ENCODE measurements at places on chromosomes 13 and 19. TPM values are rescaled to one million over a fixed set of nuclear protein-coding genes. Genes with fewer than 3 reads are reported as not detected.

The KLK3 gene
- not detected for total RNA-seq

GRCh38 chr13:109790086-109790485, 3.7 kb upstream of the IRS2 start:
- no peak for DNase-seq

The ZNF490 gene
- total RNA-seq, result 12.1 TPM

DNA sequence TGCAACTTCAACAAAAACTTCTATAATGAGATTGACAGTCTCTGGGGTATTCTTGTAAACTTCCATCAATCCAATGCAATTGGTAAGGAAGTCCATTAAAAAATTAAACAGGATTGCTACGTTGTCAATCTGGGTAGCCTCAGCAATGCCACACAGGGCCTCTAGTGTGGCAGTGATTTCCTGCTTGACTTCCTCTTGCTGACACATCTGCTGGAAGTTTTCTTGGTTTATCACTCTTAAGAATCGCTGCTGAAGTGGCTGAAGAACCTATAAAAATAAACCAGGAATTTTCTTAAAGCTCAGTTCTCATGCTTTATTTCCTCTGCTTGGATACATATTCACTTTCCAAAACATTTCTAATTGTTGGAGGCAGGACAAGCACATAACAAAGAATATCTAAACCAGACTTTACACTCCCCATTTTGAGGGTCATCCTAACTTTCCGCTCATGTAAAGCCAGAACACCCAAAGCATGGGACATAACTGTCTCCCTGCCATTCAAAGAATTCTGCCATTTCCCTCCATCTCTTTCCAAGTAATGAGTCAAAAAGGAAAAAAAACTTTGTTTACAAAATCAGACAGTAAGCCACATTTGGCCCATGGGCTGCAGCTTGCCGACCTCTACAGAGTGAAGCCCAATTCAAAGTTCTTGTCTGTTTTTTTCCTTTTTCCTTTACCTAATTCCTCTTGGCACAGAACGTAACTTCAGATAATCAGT, 23.2 kb upstream of the EEF1AKMT1 start:
- DNase-seq, result no peak

DNA sequence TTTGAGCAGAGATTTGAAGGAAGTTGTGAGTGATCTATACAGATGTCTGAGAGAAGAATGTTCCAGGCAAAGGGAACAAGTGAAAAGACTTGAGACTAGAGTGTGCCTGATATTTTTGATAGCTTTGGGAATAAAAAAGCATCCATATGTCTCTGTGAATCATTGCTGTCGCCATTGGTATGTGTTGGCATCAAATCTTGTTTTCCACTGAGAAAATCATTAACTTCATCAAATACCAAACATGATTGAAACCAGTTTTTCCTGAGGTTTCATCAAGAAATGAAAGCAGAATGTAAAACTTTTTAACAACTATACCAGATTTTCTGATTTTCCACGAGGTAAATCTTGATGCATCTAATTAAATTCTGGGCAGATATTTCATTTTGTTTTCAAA, 862.6 kb downstream of the DIAPH3 start:
- no peak for DNase-seq

The PET100 gene
- 66.7 TPM for total RNA-seq

The CSNK1G2 gene
- total RNA-seq, result 57.2 TPM

GRCh38 chr13:64477146-64477545, 2753.0 kb downstream of the PCDH9 start:
- DNase-seq, result no peak

The CLEC17A gene
- total RNA-seq, result 0.26 TPM

DNA sequence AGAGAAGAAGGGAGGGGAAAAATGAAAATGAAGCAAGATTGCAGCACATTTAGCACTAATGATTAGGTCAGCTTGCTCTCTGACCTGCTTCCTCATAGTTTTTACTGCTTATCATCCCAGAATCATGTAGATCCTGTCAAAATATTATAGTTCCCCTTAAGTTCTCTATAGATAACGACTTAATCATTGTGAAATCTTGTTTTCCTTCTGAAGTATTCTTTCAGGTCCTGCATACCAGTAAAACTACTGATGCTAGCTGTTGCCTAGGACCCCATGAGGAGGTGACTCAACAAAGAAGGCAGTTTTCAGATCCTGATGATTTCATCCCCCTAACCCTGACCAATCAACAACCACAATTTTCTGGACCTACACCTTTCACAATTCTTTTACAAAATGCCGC, 1131.7 kb downstream of the SLITRK5 start:
- no peak for DNase-seq

DNA sequence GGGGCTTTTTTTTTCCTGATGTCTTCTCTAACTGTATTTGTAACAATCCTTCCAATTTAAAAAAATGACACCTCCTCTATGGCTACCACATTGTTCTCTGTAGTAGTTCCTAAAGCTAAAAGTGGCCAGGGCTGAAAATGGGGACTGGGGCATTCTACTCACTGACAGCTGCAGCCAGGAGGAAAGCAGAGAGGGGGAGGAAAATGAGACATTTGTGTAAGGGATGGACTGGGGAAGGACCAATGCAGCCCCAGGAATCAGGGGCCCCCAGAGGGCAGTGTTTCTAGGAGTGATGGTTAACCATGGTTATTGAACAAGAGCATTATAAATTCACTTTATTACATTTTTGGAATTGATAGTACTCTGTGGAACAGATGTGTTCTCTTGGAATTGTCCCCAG, 34.3 kb upstream of the C1QTNF9 start:
- DNase-seq, result no peak

The TMC4 gene
- 155 TPM for total RNA-seq

The CEACAM20 gene
- not detected for total RNA-seq

DNA sequence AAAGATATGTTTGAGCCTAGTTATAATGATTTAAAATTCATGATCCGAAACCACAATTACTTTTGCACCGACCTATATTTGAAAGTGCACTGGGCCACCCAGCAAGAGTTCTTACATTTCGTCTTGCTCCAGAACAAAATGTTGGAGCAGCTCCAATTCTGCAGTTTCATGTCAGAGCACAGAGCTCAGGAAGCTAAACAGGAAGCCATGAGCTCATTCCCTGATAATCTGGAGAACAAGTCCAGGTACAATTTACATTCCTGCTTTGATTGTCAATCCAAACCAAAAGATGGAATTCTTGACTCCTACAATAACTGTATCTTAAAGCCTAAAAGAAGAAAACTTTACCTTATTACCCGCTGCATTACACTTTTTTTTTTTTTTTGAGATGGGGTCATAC, 131.8 kb downstream of the KCTD12 start:
- no peak for DNase-seq

DNA sequence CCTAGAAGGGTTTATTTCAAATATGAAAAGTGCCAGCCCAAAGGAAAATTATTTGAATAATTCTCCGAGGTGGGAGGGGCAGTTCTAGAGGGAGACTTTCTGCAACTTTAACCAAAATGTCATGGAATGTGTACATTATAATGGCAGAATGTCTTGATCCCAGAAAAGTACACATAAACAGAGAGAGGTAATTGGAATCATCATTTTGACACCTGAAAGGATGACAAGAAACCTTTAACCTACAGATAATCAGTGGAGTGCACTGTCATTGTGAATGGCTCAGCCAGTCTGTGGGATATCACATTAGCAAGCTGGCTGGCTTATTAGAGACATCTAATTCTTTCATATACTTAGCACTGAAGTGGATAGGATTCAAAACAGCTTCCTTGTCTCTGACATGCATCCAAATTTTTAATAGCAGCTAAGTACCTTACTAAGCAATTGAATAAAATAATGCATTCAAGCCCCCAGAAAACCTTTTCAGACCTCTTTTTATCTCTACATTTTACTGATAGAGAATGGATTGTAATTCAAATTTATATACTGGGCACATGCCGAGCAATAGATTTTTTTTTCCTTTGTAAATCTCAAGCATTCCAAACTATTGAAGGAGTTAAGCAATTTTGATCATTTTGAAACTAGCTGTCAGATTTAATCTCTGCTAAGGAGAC, 468.6 kb downstream of the COG6 start:
- no peak for DNase-seq

DNA sequence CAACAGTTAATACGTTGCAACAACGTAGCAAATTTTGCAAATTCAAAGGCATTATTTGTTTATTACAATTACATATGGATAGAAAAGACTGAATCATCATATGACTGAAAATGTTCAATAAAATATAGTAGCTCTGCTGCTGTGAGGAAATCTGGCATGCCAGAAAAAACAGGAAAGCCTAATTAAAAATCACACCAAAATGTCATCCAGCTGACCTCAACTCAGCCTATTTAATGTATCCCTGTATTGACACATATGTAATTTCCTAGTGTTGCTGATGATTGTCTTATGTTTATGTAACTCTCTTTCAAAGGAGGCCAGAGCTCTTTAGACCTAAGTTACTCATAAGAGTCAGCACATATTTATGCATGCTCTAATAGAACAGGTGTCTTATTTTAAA, 495.0 kb downstream of the PCDH17 start:
- DNase-seq, result no peak

GRCh38 chr13:20353973-20354372, 121.9 kb upstream of the GJB6 start:
- DNase-seq, result no peak

GRCh38 chr13:86409466-86410241, 610.4 kb upstream of the SLITRK6 start:
- DNase-seq, result no peak

The OLFM2 gene
- 5.6 TPM for total RNA-seq

The TMEM145 gene
- 1.4 TPM for total RNA-seq

DNA sequence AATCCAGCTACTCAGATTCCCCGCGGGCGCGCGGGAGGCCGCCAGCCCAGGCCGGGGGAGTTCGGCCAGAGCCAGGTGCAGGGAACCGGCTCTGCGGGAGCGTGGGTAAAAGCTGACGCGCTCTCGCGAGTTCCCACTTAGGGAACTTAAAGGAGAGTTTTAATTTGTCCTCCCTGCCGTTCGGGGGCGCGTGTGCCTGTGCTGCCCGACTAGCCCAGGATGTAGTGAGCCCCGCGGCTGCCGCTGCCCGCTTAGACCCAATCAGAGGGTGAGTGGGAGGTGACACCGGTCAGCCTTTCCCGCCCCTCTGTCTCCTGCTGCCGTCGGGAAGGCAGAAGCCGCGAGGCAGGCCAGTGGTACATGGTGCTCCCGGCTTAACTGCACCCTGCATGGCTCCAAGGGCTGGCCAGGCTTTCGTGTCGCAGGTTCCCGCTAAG, 36.0 kb upstream of the NEK3 start:
- DNase-seq, result peak; percentile 87

GRCh38 chr13:83086088-83086487, 796.2 kb downstream of the SLITRK1 start:
- DNase-seq, result no peak

The ZNF146 gene
- total RNA-seq, result 70.3 TPM

- DNase-seq, result no peak
These were observed 24.4 kb upstream of the TNFSF11 start for GRCh38 chr13:42549552-42549936.

The ARRDC5 gene
- total RNA-seq, result 1.1 TPM

GRCh38 chr19:30169196-30169900, 202.8 kb upstream of the ZNF536 start:
- DNase-seq, result no peak

GRCh38 chr13:98451676-98452470, 125.0 kb downstream of the STK24 start:
- DNase-seq, result no peak

DNA sequence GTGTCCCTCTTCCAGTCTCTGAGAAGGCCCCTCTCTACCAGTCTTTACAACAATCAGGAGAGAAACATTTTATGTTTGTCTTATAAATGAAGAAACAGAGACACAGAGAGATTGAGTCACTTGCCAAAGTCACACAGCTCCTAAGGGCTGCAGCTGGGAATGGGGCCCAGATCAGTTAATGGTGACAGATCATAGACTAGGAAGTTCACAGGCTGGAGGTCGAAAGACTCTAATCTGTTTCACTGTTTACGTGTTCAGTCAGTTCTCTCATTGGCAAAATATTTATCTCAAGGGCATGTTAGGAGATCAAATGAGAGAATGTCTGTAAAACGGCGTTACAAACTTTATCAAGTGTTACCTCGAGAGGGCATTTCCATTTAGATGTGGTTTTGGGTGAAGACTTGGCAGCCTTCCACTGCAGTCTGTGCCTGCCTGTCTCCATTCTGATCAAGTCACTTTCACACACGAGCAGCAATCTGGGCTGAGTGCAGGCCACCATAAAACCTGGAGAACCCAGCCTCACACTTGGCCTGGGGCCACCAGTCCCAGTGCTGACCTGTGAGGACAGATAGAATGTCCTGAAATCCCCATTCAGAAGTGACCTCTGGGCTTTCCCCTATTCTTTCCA, 65.1 kb downstream of the SIAH3 start:
- no peak for DNase-seq

The WTIP gene
- total RNA-seq, result 14.9 TPM

The PRR20C gene
- total RNA-seq, result not detected

The OR7D2 gene
- total RNA-seq, result not detected
